ENCODE measurements at places on chromosomes 7 and 10.

GRCh38 chr10:7529638-7530037 lies 118.8 kb upstream of the SFMBT2 start:
- no peak for DNase-seq

DNA sequence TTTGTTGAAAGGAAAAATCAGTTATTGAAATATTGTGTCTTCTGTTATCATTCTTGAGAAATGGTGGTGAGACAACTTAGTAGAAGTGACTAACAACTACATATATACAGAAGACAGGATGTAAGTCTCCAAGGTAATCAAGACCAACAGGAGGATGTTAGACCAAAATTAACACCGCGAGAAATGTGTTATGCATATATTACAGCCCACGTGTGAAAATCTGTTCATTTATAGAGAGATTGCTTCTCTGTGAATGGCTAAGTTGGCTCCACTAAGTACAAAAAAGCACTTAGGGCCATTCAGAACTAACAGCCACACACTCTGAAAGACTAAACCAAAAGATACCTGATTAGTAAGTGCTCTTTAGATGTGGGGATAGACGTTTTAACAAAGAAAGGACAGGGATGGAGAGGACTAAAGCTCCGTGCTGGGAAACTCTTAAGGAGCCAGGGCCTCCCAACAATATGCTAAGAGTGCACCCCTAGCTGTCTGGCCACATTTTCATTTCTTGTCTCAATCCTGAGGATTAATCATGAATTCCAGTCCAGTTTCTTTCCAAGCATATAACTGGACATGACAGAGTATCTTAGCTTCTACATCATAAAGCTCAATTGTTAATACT lies 26.5 kb downstream of the HDAC9 start:
- no peak for DNase-seq

GRCh38 chr10:29969255-29970011 lies 90.0 kb downstream of the JCAD start:
- no peak for DNase-seq

DNA sequence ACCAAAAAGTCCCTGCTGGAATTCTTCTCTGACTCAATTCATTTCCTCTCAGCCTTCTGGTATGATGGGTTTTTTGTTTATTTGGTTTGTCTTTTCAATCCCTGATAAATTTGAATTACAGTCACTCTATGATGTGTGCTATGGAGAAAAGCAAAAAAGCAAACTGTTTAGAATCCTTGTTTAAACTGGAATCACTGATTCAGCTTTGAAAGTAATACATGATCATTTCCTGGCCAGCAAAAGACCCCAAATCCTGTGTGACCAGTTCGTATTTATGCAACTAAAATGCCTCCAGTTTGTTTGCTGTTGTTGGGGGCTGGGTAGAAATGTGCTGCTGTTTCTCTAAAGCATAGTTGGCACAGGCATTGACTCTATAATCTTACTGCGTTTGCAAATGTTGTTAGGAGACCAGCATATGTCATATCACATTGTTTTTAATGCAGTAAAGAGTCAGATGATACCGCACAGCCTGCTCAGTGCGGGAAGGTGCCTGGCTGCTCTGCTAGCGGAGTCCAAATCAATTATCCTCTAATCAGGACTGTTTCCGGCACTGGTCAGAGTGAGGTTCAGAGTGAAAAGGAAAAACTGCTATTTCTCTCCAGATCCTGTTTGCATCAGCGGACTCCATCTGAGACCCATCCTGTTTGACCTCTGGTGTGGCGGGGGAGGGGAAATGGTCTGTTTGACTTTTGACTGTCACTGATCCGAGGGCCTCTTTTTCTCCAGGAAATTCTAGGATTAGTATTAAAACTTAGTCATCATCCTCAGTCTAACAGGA lies 40.6 kb upstream of the ADD3 start:
- DNase-seq: no peak

DNA sequence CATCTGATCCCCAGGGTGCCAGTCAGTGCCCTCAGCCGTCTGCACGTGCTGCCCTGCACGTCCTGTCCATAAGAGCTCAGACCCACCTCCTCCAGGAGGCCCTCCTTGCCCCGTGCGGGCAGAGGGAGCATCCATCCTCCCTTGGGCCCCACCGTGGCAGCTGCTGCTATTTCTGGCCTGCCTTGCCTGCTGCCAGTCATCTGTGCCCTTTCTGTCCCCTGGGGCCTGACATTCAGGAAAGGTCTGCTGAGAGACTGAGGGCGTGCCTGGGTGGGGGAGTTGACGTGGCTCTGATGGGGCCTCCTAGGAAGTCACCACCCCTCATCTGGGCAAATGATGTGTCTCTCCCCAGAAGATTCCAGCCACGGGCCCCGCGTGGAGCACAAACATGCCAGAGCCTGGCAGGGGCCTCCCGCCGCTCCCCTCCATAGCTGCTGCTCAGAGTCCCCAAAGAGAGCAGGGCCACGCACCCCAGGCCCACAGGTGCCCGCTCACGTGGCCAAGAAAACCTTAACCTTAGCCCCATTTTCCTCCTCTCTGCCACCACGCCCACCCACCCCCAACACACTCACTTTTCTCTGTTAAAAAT lies 21.8 kb downstream of the DPYSL4 start:
- no peak for DNase-seq

DNA sequence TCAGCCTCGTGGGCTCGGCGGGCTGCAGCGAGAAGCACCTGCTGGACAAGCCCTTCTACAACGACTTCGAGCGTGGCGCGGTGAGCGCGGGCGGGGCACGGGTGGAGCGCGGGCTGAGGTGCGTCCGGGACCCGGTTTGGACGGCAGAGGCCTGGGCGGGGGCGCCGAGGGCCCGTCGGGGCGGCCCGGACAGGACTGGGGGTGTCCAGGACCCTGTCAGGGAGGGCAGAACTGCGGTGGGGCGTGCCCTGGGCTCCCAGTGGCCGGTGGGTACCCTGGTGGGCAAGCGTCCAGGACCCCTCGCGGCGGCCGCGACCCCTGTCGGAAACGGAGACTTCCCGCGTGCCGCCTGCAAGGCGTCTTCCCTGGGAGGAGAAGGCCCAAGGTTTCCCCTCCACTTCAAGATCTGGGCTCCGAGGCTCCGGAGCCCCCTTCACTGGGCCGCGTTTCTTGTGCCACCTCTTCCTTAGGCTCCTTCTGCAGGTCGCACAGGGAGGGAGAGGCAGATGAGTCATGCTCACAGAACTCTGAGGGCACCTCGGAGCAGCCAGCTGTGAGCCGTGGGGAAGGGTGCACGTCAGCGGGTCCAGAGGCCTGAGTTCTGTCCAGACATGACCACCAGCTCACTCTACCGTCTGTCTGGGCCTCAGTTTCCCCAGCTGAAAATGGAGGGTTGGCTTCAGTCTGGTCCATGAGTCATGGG lies 485 bp downstream of the ALOX5 start:
- no peak for DNase-seq

DNA sequence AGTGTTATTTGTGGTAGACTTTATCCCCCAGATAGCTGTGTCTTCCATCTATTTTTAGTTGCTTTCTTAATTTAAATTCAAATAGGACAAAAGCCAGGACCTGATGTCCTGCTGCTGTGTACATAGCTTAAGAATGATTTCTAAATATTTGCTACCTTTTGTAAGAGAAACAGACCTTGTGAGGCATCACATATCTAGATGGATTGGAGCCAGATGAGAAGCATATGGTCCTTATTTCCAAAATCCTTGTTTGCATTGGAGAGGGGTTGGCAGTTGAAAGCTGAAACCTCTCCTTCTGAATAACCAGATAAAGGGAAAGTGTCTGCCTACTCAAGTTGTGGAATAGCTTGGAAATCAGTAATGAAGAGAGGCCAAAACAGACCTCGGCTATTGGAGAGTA lies 50.7 kb upstream of the AMPH start:
- DNase-seq: no peak

GRCh38 chr10:74293686-74294371 lies 142.8 kb downstream of the ADK start:
- no peak for DNase-seq

- DNase-seq: no peak
Measured at GRCh38 chr10:88546497-88546896, 36.6 kb downstream of the RNLS start.

GRCh38 chr7:50421043-50421442 lies 29.1 kb downstream of the FIGNL1 start:
- DNase-seq: no peak

GRCh38 chr10:117762819-117763172 lies 220.2 kb downstream of the EMX2 start:
- DNase-seq: no peak

DNA sequence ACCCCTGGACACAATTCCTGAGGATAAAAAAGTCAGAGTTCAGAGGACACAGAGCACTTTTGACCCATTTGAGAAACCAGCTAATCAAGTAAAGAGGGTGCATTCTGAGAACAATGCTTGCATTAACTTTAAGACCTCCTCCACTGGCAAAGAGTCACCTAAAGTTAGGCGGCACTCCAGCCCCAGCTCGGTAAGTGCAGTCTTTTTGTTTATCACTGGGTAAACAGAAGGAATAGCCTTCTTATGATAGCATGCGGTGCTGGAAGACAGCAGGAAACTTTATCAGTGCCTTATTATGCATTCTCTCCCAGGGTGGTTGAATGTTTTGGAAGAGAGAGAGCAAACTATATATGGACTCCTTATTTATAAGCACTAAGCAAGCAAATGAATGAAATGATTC lies 130.5 kb downstream of the CDK14 start:
- DNase-seq: no peak

DNA sequence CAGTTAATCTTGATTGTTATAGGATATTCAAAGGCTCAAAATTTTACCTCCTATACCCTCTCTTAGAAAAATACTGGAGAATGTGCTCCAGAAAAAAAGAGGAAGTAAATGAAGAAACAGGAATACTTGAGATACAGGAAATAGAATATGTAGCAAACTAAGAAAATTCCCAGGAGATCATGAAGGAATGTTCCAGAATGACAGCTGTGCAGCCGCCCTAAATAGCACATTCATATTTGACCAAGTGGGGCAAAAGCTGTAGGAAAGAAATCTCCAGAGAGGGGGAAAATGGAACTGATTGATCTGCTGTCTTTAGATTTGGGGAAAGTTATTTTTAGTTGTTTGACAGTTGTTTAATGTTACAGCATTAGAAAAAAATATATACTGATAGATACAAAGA lies 46.2 kb upstream of the ZEB1 start:
- no peak for DNase-seq

GRCh38 chr10:11610826-11611247 lies 613 bp downstream of the USP6NL start:
- DNase-seq: no peak

DNA sequence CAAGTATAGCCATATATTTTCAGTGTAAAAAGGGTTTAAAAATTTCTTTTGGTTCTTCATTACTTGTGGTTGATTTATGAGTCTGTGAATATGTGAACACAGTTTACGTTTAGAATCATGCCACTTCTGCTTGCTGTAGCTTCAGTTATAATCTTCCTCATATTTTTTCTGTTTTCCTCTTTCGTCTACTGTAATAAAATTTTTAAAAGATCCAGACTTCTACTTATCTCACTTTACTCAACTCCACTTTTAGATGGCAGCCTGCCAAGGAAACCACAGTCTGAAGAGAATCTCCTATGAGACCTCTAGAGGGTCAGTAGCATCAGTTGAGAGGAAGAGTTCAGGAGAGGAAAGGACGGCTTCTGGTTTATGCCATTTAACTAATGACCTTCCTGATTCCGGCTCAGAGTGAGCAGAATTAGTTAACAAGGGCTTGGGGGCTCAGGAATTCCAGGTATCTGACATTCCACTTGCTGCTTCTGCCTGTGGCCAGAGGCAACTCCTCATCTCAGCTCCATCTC lies 21.4 kb downstream of the CREB5 start:
- no peak for DNase-seq

GRCh38 chr7:108114117-108114841 lies 15.9 kb downstream of the LAMB4 start:
- DNase-seq: no peak

DNA sequence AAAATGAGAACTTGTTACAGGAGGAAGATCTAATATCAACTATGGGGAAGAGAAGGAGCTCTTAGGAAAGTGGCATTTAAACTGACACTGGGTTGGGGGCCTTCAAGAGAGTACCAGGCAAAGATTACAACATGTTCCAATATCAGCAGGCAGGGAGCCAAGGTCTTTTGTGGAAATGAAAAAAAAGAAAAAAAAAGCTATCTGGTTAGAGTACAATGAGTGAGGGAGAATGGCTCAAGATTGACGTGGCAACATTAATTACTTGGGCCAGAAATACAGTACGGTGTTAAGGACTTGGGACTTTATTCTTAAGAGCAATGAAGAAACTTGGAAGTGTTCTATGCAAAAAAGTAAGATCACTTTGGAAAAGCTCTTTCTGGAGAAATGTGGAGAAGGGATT lies 132.3 kb upstream of the CDK1 start:
- no peak for DNase-seq

DNA sequence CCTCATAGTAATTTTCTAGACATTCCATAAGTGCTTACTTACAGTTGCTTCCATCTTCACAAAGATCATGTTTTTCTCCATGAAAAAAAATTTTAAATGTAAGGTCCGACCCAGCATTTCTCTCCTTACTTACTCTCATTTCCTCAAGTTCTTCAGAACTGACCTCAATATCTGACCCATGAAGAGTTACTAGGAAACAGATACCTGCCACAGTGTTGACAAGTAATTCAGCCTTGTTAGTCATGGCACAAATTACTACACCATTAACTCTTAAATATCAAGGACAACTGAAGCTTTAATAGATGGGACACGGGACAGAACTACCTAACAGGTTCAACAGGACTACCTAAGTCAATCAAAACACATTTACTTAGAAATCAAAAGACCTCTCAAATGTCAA lies 316.2 kb downstream of the POM121L12 start:
- no peak for DNase-seq

GRCh38 chr10:3484306-3485056 lies 300.5 kb downstream of the KLF6 start:
- no peak for DNase-seq

DNA sequence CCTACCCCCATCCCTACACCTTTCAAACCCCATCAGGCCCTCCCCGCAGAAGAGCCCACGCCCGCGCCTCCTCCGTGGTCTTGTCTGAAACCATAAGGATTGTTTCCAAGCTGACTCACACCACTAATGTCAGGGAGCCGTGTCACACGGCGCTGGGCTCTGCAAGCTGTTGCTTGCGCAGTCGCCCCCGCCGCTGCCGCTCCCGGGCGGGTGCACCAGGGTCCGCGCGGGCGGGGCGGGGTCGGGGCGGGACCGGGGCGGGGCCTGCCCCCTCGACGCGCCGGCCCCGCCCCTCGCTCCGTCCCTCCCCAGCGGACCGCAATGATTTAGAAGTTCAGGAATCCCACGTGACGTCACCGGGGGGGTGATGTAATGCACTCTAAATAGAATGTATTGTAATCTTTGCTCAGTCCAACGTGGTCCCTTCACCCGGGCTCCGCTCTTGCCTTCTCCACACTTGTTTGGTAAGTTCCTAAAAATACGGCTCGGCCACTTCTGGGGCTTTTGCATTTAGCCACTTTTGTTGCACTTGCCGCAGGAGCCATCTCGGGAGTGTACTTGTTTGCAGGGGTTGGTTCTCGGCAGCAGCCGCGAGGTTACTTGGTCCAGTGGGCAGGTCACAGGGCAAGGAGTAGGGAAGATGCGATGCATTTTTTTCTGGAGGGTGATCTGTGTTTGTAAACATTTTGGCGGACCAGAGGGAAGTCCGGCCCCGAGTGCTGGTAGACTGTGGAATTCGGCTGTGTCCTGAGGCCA lies 3.2 kb upstream of the CREB5 start:
- no peak for DNase-seq
